ENCODE measurements at places on chromosomes 5 and 9. TPM values are rescaled to one million over a fixed set of nuclear protein-coding genes. Genes with fewer than 3 reads are reported as not detected.

C9orf153 gene
- total RNA-seq = not detected

MEF2C gene
- 6.8 TPM for total RNA-seq

IL11RA gene
- total RNA-seq = 6.9 TPM

GARIN3 gene
- not detected for total RNA-seq

MAP1B gene
- 183 TPM for total RNA-seq

GLRA1 gene
- not detected for total RNA-seq

GPX8 gene
- 201 TPM for total RNA-seq

IL3 gene
- not detected for total RNA-seq

RANBP17 gene
- 29.7 TPM for total RNA-seq

SLC6A19 gene
- total RNA-seq = not detected

ANKRD34B gene
- not detected for total RNA-seq

PLAC8L1 gene
- not detected for total RNA-seq

RIMOC1 gene
- total RNA-seq = 10.3 TPM

ADAMTS19 gene
- 0.28 TPM for total RNA-seq

PRRX2 gene
- total RNA-seq = 12.7 TPM

PCSK1 gene
- total RNA-seq = not detected

BRD3OS gene
- 15.3 TPM for total RNA-seq

ZNG1F gene
- total RNA-seq = 6.1 TPM

WHRN gene
- total RNA-seq = 0.28 TPM

ABO gene
- total RNA-seq = not detected

RHOBTB3 gene
- total RNA-seq = 447 TPM

SPINK1 gene
- not detected for total RNA-seq

FBP2 gene
- not detected for total RNA-seq

ZNF366 gene
- total RNA-seq = not detected

TEX48 gene
- not detected for total RNA-seq

LCN15 gene
- total RNA-seq = not detected

NUDT12 gene
- 10.0 TPM for total RNA-seq

PTAR1 gene
- 115 TPM for total RNA-seq

PPP3R2 gene
- not detected for total RNA-seq

BTNL3 gene
- not detected for total RNA-seq

SPINK4 gene
- total RNA-seq = not detected

ASPN gene
- under 0.01 TPM for total RNA-seq

OTP gene
- total RNA-seq = not detected

F2RL2 gene
- total RNA-seq = 21.7 TPM

PCDH12 gene
- total RNA-seq = 0.18 TPM

DAB2 gene
- 97.2 TPM for total RNA-seq

ITGA2 gene
- total RNA-seq = 83.6 TPM

CTXN3 gene
- not detected for total RNA-seq

MOB3B gene
- total RNA-seq = under 0.01 TPM

WNK2 gene
- total RNA-seq = not detected

All from IMR-90 (cell line).